ENCODE measurements at places on chromosomes 5 and 9. TPM values are rescaled to one million over a fixed set of nuclear protein-coding genes. Genes with fewer than 3 reads are reported as not detected.

Gene RHOBTB3
- 109 TPM for total RNA-seq

Gene FOXD4L4
- total RNA-seq = not detected

Gene MYO10
- total RNA-seq = 35.8 TPM

Gene SPAG8
- 2.8 TPM for total RNA-seq

Gene TAS2R1
- not detected for total RNA-seq

Gene IRX2
- total RNA-seq = not detected

Gene GHR
- total RNA-seq = 140 TPM

Gene LCNL1
- 0.47 TPM for total RNA-seq

Gene SEMA5A
- total RNA-seq = 16.9 TPM

Gene JADE2
- 17.8 TPM for total RNA-seq

Gene SLC27A4
- total RNA-seq = 25.4 TPM

Gene SPOCK1
- 32.8 TPM for total RNA-seq

Gene GPR150
- total RNA-seq = 0.19 TPM

Gene PAM
- total RNA-seq = 113 TPM

Gene KCNMB1
- 0.60 TPM for total RNA-seq

Gene SLC6A18
- not detected for total RNA-seq

Gene PDLIM4
- 27.1 TPM for total RNA-seq

Gene SPINK6
- 1.6 TPM for total RNA-seq

Gene SPINK4
- not detected for total RNA-seq

Gene MCIDAS
- not detected for total RNA-seq

Gene LTC4S
- 8.9 TPM for total RNA-seq

Gene PCDHB6
- 0.38 TPM for total RNA-seq

Gene PDE6A
- not detected for total RNA-seq

Gene SLC36A3
- total RNA-seq = not detected

Gene PAEP
- total RNA-seq = not detected

Gene PCBD2
- total RNA-seq = 10.3 TPM

Gene TMEFF1
- total RNA-seq = 0.60 TPM

Gene TMEM174
- not detected for total RNA-seq
